ENCODE measurements at places on chromosomes 5 and 9.

- DNase-seq, result no peak
- H3K27me3 ChIP-seq, result no peaks in the 10 kb centered on the region
- H3K4me3 ChIP-seq, result no peak overlapping the region
- H3K27ac ChIP-seq, result no peak overlapping the region
- peaks cover 7% of the 10 kb centered on the region for H3K4me1 ChIP-seq
- peaks cover 21% of the 10 kb centered on the region for H3K36me3 ChIP-seq
These were observed 34.9 kb downstream of the YTHDC2 start for GRCh38 chr5:113548396-113548795.

DNA sequence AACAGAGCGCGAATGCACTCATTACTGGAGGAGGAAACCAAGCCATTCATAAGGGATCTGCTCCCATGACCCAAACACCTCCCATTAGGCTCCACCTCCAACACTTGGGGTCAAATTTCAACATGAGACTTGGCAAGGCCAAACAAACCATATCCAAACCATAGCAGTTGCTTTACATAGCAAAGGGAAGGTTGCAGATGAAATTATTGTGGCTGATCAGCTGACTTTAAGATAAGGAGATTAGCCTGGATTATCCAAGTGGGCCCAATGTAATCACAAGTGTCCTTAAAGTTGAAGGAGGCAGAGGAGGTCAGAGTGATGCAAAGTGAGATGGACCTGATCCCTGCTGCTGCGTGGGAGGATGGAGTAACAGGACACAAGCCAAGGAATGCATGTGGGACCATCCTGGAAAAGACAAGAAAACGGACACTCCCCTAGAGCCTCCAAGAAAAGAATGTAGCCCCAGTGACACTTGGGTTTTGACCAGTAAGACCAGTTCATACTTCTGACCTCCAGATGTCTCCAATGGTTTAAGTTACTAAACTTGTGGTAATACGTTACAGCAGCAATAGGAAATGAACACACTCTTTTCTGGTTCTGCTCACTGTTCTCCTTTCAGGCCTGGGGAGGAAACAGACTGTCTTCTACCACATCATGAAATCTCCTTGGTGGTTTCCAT, 167.3 kb downstream of the GNAQ start:
- H3K4me1 ChIP-seq, result no peaks in the 10 kb centered on the region
- H3K4me3 ChIP-seq, result no peak overlapping the region
- no peak for DNase-seq
- no peaks in the 10 kb centered on the region for H3K27me3 ChIP-seq
- no peak overlapping the region for H3K27ac ChIP-seq
- no peaks in the 10 kb centered on the region for H3K36me3 ChIP-seq

DNA sequence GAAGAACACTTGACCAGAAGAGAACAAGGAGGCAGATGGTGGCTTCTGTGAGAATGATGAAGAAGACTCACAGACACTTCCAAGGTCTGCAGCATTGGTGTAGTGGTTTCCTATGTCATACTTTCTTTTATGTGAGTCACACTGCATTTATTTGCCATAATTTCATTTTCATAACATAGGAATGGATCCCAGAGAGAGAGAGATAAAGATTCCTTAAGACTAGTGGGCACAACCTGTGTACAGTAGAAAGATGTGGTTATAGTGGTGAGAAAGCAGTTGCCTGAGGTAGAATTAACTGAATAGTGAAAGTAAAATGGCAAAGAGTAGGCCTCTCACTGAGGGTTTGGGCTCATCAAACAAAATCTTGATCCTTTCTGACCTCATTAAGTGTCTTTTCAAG, 7.6 kb upstream of the CCDC152 start:
- H3K4me3 ChIP-seq, result no peak overlapping the region
- H3K4me1 ChIP-seq, result peaks cover 7% of the 10 kb centered on the region
- H3K36me3 ChIP-seq, result no peaks in the 10 kb centered on the region
- H3K27ac ChIP-seq, result no peak overlapping the region

DNA sequence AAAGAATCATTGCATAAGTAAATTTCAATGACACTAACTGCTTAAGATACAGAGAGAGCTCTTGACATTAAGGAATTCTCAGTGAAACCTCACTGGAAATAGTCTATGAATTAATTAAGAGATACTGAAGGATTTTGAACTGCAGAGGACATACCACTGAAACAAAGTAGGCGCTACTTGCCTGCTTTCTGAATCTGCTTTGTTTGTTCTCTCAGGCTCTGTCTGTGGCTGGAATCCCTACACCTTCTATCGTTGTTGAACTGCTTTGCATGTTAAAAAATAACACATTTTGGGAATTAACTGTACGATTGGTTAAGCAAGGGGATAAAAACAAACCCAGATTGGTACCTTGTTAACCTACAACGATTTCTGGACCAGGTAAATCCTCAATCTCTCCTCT, 435.2 kb downstream of the PDE4D start:
- no peak for DNase-seq
- H3K27ac ChIP-seq, result no peak overlapping the region
- 0 out of 2 replicates have a peak, but pooled peaks cover 3% of the 10 kb centered on the region for H3K4me1 ChIP-seq
- H3K27me3 ChIP-seq, result no peaks in the 10 kb centered on the region
- H3K4me3 ChIP-seq, result no peak overlapping the region

- H3K27me3 ChIP-seq, result no peaks in the 10 kb centered on the region
- no peaks in the 10 kb centered on the region for H3K36me3 ChIP-seq
- no peaks in the 10 kb centered on the region for H3K4me1 ChIP-seq
- no peak overlapping the region for H3K4me3 ChIP-seq
- no peak for DNase-seq
- H3K27ac ChIP-seq, result no peak overlapping the region
These were observed 105.6 kb downstream of the ARSB start for GRCh38 chr5:78879516-78879915.

DNA sequence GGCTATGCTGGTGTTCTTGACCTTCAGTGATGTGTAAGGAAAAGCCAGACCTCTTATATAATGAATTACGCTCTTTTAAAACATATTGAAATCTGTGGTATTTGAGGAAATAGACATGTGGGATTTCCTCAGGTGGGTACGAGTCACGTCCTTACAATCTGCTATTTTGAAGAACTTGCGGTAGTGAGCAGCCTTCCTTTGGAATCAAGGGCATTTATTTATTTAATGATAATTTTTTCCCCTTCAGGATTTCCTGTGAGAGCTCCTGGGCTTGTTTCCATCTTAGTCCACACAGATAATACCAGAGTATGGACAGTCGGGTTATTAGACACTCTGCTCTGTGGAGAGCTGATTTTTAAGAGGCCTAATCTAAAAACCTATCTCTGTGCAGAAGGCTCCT, 167.9 kb downstream of the ARHGEF28 start:
- H3K36me3 ChIP-seq, result peaks cover 3% of the 10 kb centered on the region
- H3K27ac ChIP-seq, result peak overlapping the region; percentile 34
- no peaks in the 10 kb centered on the region for H3K27me3 ChIP-seq
- no peak overlapping the region for H3K4me3 ChIP-seq
- DNase-seq, result peak; percentile 56

DNA sequence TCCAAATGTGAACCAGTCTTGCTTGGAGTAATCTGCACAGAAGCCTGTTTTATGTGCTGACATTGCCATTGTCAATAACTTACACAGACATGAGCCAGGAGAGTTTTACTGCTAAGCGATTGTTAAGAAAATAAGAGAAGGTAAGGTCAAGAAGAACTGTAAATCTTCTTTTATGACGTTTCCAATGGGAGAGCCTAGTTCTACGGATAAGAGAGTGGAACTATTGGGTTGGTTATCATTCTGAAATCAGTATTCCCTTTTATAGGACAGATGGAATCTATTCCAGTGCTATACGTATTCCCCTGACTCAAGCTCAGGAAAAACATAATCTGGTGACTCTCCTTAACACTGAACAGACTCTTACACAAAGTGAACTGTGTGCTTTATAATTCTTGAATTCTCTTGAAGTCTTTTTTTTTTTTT, 137.9 kb upstream of the OTULINL start:
- no peaks in the 10 kb centered on the region for H3K27me3 ChIP-seq
- H3K4me1 ChIP-seq, result peaks cover 38% of the 10 kb centered on the region
- peak overlapping the region; percentile 76 for H3K27ac ChIP-seq

DNA sequence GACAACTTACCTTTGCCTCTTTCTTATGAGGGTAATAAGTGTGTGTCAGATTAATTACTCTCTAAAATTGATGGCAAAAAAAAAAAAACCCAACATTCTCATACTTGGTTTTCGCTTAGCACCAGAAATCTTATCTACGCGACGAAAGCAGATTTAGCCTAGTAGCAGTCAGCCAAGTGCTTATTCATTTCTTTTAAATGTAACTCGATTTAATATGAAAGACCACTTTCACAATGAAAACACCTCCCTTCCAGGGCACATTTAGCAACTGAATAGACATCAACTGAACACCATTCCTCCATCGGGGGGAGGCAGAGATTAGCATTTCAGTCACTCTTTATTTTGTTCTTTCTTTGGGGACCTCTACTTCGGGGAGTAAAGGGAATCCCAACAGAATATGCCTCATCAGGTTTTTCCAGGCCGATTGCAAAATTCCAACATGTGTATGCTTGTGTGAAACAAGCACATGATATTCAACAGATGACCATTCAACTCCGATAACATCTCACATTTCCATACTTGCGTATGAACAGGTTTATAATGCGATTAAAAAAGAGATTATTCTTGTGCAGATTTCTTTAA, 124.1 kb upstream of the RETREG1 start:
- H3K27me3 ChIP-seq, result no peaks in the 10 kb centered on the region
- H3K36me3 ChIP-seq, result peaks cover 4% of the 10 kb centered on the region
- H3K4me3 ChIP-seq, result no peak overlapping the region
- DNase-seq, result no peak

DNA sequence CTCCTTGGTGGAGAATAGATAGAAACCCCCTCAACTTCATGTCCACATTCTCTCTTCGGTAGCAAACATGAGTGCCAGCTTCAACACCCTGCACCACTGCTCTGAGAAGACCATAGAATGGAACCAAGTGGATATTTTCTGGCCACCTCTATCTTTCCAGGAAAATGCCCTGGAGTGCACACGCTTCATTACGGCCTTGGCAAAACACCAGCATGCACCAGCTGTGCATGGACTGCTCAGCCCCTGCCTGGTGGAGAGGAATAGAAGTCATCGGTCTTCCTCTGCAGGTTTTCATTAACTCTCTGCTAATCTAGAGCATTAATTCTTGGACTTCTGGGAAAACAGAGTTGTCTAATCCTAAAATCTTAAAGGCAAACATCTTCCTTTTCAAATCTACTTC, 211.6 kb upstream of the TMEM161B start:
- H3K36me3 ChIP-seq, result no peaks in the 10 kb centered on the region
- no peaks in the 10 kb centered on the region for H3K27me3 ChIP-seq
- no peak for DNase-seq
- no peak overlapping the region for H3K27ac ChIP-seq
- no peaks in the 10 kb centered on the region for H3K4me1 ChIP-seq
- no peak overlapping the region for H3K4me3 ChIP-seq

DNA sequence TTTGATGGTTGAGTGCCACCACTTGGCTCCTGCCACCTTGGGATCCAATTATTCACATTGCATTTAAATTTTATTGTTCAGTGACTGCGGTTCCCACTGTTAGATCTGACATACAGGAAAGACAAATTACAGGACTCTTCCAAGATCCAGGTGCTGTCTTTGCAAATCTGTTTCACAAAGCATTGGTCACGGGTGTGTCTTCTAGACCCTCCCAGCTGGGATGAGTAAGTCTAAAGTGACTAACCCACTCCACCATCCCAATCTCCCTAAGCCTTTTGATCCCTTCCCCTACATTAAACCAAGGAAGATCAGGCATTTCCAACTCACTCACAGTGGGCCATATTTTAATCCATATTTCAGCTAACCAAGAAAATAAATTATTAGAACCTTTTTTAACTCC, 1016.3 kb upstream of the CTNND2 start:
- peak; percentile 55 for DNase-seq
- no peaks in the 10 kb centered on the region for H3K36me3 ChIP-seq
- H3K27ac ChIP-seq, result no peak overlapping the region
- no peak overlapping the region for H3K4me3 ChIP-seq
- H3K4me1 ChIP-seq, result peaks cover 6% of the 10 kb centered on the region
- H3K27me3 ChIP-seq, result no peaks in the 10 kb centered on the region

DNA sequence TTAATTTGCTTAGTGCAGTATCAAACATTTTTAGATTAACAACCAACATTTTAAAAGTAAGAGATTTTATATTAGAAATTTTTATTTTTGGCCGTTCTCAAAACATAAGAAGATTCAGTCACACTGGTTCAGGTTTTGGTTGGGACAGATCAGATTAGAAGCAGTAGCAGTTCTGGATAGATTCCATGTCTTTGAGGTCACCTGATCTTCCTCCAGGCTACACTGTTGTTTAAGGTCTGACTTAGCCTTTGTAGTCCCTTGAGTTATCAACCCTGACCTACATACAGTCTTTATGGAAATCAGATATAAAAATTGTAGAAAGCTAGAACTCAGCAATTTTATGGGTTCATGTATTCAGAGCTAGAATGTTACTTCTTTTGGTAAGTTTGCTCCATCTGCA, 910.0 kb upstream of the WWC1 start:
- H3K27ac ChIP-seq, result no peak overlapping the region
- H3K36me3 ChIP-seq, result no peaks in the 10 kb centered on the region
- no peak for DNase-seq
- no peak overlapping the region for H3K4me3 ChIP-seq

- H3K36me3 ChIP-seq, result no peaks in the 10 kb centered on the region
- H3K27ac ChIP-seq, result no peak overlapping the region
- H3K4me1 ChIP-seq, result no peaks in the 10 kb centered on the region
- H3K27me3 ChIP-seq, result no peaks in the 10 kb centered on the region
- DNase-seq, result no peak
These were observed 61.5 kb downstream of the MAMDC2 start for GRCh38 chr9:70105147-70105546.

- no peaks in the 10 kb centered on the region for H3K36me3 ChIP-seq
- H3K27me3 ChIP-seq, result no peaks in the 10 kb centered on the region
- peaks cover 24% of the 10 kb centered on the region for H3K4me1 ChIP-seq
These were observed 253.3 kb downstream of the EDIL3 start for GRCh38 chr5:84131372-84131771.

DNA sequence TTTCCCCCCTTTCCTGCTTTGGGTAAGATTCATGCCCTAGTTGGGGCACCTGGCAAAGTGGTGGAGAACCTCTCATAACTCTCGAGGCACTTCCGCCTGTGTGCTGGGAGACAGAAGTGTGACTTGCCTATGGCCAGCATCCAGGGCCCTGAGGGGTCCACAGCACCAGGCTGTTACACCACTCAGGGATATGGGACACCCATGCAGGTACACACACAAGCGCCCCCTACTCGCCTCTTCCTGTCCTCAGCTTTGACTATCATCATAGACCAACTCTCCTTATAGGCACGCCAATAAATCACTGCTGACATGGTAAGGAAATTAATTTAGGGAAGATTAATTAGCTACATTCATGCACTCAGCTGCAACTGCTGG, 45.4 kb downstream of the SHB start:
- H3K27me3 ChIP-seq, result no peaks in the 10 kb centered on the region
- H3K36me3 ChIP-seq, result peaks cover 11% of the 10 kb centered on the region
- no peak overlapping the region for H3K4me3 ChIP-seq
- peak overlapping the region; percentile 98 for H3K27ac ChIP-seq

GRCh38 chr9:113635586-113635985, 172.1 kb downstream of the RGS3 start:
- H3K4me1 ChIP-seq, result no peaks in the 10 kb centered on the region
- H3K27me3 ChIP-seq, result no peaks in the 10 kb centered on the region
- H3K36me3 ChIP-seq, result no peaks in the 10 kb centered on the region
